ENCODE measurements at places on chromosomes 11 and 22.

DNA sequence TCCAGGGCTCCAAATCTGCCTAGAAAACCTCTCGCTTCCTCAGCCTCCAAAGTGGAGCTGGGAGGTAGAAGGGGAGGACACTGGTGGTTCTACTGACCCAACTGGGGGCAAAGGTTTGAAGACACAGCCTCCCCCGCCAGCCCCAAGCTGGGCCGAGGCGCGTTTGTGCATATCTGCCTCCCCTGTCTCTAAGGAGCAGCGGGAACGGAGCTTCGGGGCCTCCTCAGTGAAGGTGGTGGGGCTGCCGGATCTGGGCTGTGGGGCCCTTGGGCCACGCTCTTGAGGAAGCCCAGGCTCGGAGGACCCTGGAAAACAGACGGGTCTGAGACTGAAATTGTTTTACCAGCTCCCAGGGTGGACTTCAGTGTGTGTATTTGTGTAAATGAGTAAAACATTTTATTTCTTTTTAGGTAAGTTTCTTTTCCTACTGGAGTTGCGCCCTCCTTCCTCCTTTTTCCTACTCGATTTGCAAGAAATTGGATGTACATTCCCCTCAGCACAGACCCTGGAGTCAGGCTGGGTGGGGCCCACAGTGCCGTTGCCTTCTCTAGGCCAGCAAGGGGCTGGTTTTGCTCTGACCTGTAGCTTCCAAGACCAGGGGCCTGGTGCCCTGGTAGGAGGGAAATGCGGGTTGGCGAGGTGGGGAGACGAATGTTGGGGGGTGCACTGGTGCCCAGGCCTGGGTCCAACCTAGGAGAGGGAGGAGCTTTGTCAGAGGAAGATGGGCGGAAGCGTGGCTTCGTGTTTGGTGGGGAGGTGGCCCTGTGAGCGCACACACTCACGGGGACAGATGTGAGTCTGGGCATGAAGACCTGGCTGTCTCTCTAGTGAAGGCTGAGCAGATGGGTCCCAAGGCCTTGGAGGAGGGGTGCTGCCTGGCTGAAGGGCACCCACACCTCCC lies 50.6 kb downstream of the ST14 start:
- DNase-seq, result no peak

DNA sequence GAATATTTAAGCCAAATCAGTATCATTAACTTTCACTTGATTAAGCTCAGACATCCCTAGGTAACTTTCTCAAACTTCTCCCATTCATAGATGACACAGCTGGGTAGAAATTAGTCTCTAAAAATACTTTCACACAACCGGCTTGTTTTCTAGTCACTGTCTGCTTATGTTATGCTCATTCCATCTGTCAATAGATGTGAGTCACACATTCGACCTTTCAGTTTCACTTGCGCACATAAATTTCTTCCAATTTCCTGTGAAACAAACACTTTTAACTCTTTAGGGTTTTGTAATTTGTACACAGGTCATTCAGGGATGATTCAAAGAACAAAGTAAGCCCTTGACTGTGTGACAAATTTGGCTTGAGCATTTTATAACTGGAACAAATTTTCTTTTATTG lies 723.0 kb downstream of the KCNA4 start:
- DNase-seq, result no peak

DNA sequence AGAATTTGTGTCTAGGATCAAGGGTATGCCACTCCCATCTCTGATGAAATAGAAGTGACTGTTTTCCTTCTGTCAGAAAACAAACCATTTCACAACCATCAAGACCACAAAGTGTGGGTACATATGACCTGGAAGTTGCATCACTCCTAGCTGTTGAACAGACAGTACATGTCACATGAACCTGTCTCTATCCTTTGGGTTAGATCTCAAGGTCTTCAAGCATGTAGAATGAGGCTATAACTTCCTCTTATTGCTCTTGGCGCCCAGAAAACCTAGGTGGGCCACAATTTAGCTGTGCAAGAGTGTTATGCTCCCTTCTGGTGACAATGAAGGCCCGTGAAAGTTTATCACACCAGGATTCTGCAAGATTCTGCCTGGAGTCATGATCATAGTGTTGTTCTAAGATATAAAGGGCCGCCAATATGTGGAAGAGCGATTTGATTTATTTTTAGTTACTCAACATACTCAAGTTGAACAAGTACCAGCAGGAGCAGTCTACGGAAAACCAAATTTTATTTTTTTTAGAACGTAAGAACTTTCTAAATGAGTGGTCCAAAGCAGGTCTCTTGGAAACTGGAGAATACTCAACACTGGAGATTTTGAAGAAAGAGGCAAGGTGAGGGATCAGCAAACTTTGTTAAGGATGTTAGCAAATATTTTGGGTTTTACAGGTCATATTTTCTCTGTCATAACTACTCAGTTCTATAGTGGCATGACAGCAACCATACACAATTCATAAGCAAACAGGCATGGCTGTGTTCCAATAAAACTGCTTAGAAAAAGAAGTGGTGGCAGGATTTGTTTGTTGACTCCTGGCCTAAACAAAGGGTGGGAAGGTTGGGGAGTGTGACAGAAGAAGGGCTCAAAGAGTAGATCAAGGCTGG lies 101.8 kb downstream of the USP35 start:
- no peak for DNase-seq

- DNase-seq, result no peak
These were observed 53.0 kb downstream of the ST3GAL4 start for GRCh38 chr11:126408496-126408895.

DNA sequence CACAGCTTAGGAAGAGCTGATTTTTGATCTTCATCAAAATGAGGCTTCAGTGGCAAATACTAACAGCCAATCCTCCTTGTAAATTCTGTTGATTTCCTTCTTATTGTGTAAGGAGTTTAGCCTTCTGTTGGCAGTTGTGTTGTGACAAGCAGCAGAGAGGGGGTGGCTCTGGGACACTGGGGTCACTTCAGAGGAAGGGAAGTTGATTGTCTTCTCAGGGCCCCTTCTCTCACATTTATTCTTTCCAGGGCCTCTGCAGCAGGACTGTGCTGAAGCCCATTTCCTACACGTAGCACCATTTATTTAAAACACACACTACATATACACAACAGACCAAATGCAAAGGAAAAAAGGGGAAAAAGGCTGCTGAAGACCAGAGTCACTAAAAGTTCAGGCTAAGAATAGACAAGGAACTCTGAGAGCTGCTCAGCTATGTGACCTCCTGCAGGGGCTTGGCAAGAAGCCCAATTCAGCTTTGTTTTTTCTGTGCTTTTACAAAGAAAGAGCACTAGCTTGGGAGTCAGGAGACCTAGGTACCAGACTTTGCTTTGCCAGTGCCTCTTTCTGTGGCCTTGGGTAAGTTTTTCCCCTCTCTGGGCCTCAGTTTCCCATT lies 28.3 kb upstream of the UPB1 start:
- DNase-seq, result peak; percentile 79

GRCh38 chr11:134537941-134538340 lies 125.9 kb upstream of the B3GAT1 start:
- DNase-seq, result no peak

DNA sequence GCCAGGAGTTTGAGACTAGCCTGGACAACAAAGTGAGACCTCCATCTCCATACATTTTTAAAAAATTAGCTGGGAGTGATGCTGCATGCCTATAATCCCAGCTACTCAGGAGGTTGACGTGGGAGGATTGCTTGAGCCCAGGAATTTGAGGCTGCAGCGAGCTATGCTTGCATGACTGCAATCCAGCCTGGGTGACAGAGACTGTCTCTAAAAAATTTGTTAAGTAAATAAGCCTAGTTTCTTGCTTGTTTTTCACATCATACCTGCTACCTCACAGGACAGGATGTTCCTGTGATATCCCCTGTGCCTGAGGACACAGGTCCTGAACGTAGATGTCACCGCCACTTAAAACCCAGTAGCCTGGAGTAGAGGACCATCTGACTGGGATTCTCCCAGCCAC lies 348.6 kb downstream of the MN1 start:
- no peak for DNase-seq

DNA sequence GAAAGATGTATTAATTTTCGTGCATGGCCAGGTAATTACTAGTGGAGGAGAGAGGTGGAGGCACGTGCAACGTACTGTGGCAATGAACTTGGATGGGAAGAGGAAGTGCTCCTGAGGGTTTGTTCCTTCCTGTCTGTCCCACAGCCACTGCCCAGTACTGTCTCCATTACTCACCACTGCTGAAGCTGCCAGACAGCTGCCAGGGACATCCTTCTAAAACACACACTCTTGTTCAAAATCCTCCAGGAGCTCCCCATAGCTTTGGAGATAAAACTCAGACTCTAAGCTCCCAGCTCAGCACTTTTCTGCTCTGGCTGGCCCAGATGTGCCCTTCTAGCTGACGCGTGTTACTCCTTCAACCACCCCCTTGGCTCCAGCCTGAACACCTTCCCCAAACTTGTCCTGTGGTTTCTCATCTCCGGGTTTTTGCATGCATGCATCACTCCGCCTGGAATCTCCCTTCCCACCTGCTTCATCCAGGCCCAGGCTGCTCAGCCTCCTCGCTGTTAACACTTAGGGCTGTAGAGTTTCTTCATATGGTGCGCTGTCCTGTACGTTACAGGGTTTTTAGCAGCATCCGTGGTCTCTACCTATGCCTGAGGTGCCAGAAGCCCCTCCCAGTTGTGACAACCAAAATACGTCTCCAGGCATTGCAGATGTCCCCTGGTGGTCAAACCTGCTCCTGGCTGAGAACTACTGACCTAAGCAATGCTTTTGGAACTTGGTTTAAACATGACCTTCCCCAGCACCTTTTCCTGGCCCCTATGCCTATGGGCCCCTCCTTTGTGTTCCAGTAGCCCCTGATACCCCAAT lies 69.5 kb downstream of the C11orf91 start:
- DNase-seq, result no peak

DNA sequence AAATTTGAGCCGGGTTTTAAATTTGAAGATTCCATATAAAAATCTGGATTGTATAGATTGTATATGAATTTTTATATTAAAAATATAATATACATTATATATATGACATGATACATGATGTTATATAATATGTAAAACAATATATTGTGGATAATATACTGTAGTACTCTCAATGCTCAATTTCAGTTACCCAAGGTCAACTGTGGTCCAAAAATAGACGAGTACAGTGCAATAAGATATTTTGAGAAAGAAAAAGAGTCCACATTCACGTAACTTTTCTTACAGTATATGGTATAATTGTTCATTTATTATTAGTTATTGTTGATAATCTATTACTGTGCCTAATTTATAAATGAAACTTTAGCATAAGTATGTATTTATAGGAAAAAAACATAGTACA lies 94.2 kb upstream of the YWHAH start:
- no peak for DNase-seq

GRCh38 chr22:17063411-17064106 lies 21.2 kb upstream of the IL17RA start:
- DNase-seq, result no peak

DNA sequence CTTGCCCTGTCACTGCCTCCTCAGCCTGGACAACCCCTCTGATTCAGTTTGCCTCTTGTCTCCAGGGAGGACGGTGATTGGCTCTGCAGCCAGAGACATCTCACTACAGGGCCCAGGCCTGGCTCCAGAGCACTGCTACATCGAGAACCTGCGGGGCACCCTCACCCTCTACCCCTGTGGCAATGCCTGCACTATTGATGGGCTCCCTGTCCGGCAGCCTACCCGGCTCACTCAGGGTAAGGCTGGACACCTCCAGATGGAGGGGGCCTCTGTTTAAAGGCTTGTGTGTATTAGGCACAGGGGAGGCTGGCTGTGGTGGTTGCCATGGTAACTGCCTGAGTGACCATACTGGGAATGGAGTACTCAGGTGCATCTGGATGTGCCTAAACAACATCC lies 8.6 kb downstream of the PHLDB1 start:
- no peak for DNase-seq

DNA sequence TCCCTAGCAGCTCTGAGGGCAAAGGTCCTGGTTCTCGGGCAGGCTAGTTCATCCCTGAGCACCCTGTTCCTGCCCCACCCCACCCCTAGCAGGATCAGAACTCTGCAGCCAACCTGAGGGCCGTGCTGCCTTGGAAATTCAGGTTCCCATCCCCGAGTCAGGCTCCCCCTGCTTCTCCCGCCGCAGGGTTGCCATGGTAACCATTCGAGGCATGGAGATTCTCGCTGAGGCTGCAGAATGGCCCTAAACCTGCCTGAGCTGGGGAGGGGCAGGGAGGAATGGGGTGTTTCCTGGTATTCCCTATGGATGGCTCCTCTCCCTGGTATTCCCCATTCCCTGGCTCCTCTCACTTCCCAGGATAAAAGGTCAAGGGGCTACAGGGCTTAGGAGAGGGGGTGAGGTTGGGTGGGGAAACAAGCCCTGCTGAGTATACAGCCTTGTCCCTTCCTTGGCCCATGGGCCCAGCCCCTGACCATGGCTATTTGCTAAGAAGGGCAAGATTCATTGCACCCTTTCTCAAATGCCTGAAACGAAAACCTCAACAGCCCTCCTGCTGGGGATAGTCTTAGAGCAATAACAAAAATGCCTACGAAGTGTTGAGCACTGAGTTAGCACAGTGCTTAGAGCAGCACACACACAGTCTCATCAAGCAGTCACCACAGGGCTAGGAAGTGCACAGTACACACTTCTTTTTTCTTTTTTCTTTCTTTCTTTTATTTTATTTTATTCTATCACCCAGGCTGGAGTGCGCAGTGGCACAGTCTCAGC lies 58.7 kb downstream of the CHST1 start:
- no peak for DNase-seq

GRCh38 chr11:117843666-117844484 lies 19.3 kb upstream of the FXYD2 start:
- DNase-seq, result peak; percentile 47

DNA sequence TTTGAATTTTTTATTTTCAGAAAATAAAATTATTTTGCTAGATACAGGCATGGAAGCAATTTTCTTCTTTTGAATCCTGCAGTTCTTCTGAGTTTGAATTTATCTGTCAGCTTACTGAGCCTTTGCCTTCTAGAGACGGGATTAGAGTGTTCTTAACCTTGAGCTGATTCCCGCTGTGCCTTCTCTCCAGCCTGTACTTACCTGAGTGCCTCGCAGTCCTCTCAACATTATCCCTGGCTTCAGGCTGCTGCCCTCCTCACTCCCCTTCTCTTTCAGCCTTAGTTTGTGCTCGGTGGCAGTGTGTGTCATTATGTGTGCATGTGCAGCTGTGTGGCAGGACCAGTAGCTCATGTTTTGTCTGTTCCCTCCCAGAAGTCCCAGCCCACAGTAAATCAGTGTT lies 24.3 kb downstream of the OSBP2 start:
- DNase-seq, result no peak

DNA sequence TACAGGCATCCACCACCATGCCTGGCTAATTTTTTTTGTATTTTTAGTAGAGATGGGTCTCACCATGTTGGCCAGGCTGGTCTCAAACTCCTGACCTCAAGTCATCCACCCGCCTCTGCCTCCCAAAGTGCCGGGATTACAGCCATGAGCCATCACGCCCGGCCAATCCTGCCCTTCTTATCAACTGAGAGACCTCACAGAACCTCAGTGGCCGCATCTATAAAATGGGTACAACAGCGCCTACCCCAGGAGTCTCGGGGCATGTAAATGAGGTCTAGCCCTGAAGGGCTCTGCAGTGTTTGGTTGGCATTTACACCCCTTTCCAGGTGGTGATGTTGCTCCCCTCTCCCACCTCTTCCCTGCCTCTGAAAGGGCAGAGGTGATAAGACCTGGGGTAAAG lies 11.7 kb downstream of the SYNGR1 start:
- no peak for DNase-seq

- no peak for DNase-seq
These were observed 908.3 kb downstream of the FAM181B start for GRCh38 chr11:81825346-81825745.

All from smooth muscle cell of the brain vasculature (primary cell).